Left ventricle myocardium inferior (tissue), 1 donor: ENCODE measurements at places on chromosomes 1 and 21. TPM values are rescaled to one million over a fixed set of nuclear protein-coding genes. Genes with fewer than 3 reads are reported as not detected.

GRCh38 chr21:45872902-45873301, 108.7 kb upstream of the COL6A1 start:
- DNase-seq = no peak

Gene KIAA0319L
- 64.3 TPM for total RNA-seq

- DNase-seq = no peak
Measured at GRCh38 chr1:64733581-64734286, 11.1 kb upstream of the RAVER2 start.

Gene C1orf115
- 14.2 TPM for total RNA-seq

DNA sequence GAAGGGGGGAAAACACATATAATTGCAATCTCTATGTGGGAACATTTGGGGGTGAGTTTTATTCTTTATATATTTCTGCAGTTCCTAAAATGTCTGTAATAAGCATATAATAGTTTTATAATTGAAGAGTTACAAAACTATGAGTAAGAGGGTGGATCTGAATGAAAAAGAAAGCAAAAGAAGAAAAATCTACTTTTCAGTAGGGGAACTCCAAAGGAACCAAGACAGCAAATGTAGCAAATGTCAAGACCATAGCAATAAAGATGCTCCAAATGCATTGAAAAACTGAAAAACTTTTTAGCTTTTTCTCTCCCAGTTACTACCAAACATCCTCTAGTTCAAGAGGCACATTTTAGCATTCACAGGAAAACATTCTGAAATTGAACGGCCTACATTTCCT, 434.8 kb downstream of the LMO4 start:
- DNase-seq = no peak

DNA sequence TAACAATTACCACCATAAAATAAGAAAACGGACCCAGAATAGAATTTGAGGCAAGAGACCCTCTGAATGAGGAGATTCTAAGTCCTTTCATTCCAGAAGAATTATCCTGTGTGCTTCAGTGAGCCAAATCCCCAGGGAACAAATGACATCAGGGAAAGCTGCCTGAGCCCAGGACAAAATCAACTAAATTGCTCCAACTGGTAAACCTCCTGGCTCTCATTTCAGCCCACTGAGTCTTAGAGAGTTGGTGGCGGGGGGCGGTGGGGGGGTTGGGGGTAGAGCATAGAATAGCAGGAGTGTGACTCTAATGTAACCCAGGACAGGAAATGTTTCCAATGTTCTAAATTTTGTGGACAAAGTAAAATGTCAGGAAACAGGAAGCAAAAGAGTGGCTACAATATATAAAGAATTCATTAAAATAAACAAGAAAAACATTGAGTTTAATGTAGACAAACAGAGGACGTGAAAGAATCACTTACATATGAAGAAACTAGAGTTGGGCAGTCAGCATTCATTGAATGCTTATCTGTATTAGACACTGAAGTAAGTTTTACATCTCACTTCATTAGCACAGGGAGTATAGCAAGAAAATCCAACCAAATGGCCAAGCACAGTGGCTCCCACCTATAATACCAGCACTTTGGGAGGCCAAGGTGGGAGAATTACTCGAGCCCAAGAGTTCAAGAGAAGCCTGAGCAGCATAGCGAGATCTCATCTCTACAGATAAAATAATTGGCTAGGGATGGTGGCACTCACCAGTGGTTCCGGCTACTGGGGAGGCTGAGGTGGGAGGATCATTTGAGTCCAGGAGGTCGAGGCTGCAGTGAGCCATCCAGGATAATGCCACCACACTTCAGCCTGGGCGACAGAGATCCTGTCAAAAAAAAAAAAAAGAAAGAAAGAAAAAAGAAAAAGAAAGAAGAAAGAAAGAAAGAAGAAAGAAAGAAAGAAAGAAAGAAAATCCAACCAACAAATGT, 75.1 kb downstream of the DHRS3 start:
- DNase-seq = no peak
